Epithelial cell of esophagus (primary cell): ENCODE measurements at places on chromosomes 1 and 21.

- peak; percentile 66 for DNase-seq
These were observed 23.5 kb upstream of the RPL5 start for GRCh38 chr1:92808381-92808780.

DNA sequence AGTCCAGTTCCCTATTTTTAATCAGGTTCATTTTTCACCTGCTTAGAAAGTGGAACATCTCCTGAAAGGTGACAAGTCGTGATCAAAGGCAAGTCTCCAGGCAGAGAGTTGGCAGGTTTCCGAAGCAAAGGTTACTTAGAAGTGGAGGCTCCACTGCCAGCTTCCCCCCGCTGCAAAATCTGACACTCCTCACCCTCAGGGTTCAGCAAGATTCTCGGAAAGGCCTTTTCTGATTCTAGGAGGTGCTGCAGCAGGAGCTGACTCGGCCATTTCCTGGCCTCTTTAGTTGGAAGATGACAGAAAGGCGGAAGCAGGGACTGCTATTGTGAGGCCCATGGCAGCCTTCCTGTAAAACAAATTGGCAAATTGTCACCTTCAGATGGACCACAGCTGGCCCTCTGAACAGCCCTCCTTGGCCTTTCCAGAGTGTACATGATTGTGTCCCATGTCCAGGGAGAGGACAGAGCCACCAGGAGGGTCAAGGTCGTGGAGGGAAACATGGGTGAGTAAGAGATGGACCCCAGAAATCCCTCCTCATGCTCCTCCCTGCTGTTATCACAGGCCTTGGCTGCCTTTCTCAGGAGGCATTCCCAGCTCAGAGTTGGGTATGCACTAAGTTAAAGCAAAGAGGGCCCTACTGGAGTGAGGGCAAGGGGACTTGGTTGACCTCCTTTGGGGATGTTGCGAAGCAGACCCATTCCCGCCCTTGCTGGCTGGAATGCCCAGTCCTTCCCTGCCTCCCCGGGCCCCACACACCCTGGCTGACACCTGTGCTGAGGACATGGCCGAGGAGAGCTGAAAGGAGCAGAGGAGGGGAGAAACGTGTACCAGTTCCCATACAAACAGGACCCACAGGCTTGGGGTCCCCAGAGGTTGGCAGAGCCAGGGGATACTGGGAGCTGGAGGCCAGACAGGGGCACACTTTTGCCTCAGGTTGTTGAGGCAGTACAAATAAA lies 115.5 kb upstream of the IRF2BP2 start:
- DNase-seq = peak; percentile 34

GRCh38 chr1:110605901-110606656 lies at the start of gene KCNA2:
KCNA2 (minus strand) TSS chr1:110606358; CDS start chr1:110604782, 1,576 bp downstream.
- DNase-seq = no peak

- DNase-seq = peak; percentile 87
These were observed 35.8 kb downstream of the EPHX1 start for GRCh38 chr1:225845571-225846259.

DNA sequence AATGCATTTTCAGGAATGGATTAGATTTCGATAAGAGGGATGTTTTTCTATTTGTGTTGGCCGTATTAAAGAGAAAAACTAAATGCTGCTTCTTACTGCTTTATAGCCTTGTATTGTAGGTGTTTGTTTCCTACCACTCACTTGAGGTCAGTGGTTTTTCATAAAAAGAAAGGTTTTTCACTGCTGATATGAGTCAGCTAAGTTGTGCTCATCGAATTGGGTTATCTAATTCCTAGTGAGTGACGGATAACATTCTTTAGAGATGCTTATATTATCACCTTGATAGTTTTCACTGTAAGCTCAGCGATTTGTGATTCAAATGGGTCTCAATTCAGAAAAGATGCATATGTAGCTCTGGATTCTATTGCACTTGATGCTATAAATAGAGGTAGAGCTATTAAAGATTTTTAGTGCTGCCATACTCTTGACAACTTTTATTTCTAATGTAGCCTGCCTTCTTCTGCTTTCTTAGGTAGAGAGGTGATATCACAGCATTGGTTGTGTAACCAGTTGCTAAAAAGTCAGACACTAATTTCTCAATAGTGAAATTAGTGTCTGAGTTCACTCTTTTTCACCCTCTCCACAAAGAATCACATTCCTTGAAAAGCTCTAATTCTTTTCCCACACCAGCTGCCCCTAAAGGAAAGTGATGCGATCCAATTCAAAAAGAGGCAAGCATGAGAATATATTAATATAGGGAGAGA lies 180.0 kb downstream of the RASAL2 start:
- peak; percentile 74 for DNase-seq

DNA sequence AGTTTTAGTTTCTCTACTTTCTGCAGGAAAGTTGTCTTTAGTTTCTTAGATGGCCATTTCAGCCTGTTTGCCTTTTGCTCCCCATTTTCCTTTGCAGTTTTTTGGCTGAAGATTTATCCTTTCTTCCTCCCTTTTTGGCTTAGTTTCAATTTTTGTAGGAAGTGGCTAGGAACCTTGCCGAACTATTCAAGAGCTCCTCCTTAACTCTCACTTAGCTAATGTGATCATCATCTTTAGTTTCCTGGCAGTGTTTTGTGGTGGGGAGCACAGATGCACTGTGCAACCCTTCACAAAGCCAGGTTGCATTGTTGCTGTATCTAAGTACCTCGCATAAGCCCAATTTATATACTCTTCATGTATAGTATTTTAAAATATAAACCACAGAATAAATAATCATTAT lies 28.8 kb upstream of the CCDC181 start:
- no peak for DNase-seq

GRCh38 chr1:56572334-56573050 lies 6.9 kb downstream of the PLPP3 start:
- DNase-seq = peak; percentile 34

DNA sequence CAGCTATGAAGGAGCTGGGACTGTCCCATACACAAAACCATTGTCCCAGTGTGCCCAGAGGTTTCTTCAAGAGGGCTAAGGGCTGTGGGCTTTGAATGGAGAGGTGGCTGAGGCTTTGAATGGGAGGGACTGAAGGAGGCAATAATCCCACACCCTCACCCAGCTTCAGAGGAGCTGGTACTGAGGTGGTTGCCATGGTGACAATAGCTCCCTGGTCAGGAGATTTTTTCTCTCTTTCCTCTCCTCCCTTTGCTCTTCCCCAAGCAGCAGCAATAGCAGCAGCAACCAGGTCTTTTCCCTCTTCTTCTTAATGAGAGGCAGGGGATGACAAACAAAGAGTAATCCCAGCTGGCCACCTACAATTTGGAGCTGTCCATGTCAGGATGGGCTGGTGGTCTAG lies 1.6 kb downstream of the HPCAL4 start:
- no peak for DNase-seq

DNA sequence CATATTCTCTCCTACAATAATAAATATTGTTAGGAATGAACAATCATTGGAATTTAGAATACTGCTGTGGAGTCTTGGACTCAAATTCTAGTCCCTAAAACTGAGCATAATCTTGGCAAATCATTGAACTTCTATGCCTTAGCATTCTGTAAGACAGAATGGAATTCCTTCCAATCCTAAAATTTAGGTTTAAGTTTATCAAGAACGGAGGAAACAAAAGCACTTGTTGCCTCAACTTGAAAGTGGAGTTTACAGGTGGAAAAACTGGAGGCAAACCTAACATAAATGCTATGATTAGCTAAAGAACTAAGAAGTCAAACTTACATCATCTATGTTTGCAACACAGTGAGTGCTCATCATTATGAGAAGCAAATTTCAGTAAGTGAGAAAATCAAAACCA lies 55.7 kb downstream of the BCL9 start:
- no peak for DNase-seq

DNA sequence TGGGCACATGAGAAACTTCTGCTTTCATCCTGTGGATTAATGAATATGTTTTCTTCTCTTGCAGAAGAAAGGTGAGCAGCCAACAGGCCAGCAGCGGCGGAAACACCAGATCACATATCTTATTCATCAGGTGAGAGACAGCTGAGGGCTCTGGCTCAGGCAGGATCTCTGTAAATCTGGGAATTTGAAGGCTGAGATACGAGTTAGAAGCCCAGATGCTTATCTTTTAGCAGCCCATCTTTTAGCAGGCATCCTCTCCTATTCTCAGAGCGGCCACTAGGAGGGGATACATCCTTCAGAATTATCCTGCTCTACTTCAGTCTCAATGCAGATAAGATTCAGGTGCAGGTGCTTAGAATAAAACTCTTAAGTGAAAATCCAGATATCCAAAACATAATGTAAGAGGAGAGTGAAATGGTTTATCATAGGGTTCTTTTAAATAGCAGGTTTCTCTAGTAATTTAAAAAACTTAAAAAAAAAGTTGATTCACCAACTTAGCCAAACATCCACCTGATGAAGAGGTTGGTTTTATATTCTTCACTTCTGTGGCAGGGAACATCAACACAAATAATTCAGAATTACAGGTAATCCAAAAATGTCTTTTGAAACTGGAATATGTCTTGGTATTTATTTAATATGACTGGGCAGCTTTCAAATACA lies 19.3 kb downstream of the SH2D2A start:
- peak; percentile 72 for DNase-seq

GRCh38 chr1:179393721-179394120 lies 27.9 kb downstream of the AXDND1 start:
- DNase-seq = no peak

DNA sequence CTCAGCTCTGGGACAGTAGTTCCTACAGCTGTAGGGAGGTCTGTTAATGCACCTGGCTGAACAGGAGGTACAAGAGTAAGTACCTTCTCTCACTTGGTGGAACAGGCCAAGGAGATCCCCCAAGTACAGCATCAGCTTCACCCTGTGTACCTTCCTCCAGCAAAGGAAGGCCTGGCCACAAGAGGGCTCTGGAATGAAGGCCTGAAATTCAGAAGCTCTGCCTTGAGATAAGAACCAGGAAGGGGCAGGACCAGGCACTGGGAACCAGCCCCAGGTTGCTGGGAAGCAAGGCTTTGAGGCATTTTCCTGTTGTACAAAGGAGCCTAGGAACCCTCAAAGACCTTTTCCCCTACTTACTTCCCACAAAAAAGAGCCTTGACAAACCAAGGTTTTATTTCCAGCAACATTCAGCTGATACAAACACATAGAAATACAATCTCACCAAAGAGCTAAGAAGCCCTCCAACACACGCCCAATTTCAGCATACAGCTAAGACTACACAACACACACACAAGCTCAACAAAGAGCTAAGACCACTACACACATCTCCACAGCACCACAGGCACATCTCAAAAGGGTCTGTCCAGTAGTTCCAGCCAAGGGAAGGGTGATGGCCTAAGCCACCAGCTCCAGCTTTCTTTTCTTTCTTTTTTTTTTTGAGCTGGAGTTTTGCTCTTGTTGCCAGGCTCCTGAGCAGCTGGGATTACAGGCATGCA lies 23.5 kb downstream of the F11R start:
- peak; percentile 73 for DNase-seq

DNA sequence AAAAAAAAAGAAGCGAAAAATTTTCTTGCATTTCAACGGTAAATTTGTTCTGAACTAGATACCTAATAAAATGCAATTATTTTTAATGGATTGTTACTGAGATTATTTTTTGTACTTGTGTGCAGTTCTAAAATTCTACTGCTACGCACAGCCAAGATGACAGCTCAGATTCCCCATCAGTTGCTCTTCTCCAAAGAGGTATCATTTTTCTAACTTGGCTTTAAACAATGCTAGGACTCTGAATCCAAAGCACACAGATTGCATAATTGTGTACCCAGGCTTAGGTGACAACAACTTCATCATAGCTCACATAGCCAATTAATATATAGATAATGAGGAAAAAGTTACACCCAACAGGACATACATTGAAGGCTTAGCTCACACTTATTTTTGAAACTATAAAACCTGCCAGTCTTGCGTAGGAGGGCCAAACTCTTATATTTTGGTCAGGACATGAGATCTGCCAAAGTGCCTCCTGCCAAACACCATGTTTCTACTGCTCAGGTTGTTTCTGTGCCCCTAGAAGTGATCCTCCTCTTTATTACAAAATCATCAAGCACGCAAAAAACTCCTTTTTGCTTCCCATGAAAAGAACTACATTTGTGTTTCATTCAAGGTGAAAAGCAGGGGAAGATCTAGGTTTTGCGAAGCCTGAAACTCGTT lies 10.6 kb upstream of the ZNHIT6 start:
- no peak for DNase-seq

DNA sequence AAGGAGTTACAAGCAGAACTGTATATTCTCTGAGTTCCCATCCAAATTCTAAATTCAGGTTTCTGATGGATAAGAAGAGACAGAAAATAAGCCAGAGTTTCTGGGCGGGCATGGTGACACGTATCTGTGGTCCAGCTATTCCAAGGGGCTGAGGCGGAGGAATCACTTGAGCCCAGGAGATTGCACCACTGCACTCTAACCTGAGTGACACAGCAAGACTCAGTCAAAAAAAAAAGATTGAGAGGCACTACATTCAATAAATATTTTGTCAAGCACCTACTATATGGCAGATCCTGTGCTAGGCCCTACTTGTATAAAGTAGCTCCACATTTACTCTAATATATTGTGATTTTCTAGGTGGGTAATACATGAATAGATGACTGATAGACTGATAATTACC lies 6.4 kb upstream of the FRRS1 start:
- DNase-seq = no peak

DNA sequence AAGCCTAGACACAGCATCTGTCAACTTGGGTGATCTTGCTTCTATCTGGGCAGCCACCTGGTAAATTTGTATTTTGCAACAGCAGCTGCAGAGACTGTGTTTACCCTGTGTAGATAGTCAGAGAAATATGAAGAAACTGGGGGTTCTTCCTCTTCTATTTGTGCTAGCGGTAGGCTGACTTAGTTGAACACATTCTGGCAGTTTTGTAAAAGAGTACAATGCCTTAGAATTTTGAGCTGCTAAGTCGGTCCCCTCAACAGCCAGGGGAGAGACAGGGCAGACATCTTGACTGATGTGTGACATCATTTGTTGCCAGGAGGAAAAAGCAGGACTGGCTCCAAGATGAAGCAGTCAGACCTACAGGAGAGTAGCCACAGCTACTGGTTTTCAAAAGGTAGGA lies 53.7 kb downstream of the KCNJ6 start:
- DNase-seq = peak; percentile 51
